ENCODE measurements at places on chromosomes 2 and 18.

- no peak for DNase-seq
Measured at GRCh38 chr2:33278245-33278943, 198.1 kb upstream of the RASGRP3 start.

GRCh38 chr2:126880324-126880723 lies 18.4 kb upstream of the TEX51 start:
- no peak for DNase-seq

DNA sequence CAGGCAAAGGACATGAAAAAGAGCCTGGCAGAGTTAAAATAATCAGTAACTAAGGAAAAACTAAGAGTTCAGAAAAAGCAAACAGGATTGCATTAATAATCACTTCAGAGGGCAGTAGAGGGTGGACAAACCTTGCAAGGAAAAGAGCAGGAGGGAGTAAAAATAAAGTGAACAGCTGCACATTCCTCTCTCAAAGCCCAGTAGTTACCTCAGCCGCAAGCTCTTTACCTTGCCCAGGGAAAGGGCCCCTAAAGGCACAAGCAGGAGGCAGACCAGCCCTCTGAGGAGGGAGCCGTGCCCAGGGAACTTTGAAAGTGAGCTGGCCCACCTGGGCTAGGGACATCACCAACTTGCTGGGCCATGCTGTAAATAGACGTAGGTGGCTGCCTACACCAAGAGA lies 196.9 kb downstream of the C1D start:
- DNase-seq, result no peak

DNA sequence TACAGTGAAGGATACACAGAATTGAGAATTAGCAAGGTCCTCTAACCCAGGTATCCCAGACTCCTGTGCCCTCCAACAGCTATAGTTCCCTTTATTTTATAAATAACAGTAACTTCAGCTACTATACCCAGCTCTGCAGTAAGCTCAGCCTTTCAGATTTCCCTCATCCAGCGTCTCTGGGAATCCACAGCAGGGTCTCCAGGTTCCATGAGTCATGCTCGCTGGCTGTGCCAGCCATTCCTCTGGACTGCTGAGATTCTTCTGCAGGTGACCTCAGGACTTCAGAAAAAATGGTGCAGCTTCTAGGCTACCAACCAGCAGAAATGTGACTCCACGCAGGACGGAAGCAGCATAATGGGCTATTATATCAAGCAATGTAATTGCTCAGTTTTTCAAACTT lies 419.3 kb downstream of the ZNF516 start:
- no peak for DNase-seq

GRCh38 chr2:47057687-47058002 lies 97.5 kb downstream of the STPG4 start:
- no peak for DNase-seq

GRCh38 chr2:10826026-10826425 lies 13.4 kb upstream of the PDIA6 start:
- DNase-seq, result no peak

DNA sequence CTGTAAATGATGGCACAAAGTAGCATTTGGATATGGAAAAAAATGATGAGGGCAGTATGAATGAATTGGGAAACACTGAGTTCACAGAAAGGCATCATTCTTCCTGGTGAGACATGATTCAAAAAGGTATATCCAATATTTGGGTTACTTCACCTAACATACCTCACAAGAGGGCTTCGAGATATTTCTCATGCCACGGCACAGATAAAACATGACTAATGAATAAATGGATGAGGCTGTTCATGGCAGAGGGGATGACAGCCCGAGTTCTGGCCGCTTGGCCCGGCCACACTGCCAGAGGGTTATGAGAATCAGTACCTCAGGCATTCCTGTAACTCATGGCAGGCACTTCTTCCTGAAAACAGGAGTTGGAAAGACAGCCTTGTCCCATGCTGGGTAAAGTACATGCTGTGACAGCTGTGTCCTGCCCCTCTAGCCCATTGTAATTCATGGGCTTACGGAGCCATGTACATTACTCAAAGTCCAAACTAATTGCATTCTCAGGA lies 116.0 kb upstream of the ACVR1C start:
- no peak for DNase-seq

DNA sequence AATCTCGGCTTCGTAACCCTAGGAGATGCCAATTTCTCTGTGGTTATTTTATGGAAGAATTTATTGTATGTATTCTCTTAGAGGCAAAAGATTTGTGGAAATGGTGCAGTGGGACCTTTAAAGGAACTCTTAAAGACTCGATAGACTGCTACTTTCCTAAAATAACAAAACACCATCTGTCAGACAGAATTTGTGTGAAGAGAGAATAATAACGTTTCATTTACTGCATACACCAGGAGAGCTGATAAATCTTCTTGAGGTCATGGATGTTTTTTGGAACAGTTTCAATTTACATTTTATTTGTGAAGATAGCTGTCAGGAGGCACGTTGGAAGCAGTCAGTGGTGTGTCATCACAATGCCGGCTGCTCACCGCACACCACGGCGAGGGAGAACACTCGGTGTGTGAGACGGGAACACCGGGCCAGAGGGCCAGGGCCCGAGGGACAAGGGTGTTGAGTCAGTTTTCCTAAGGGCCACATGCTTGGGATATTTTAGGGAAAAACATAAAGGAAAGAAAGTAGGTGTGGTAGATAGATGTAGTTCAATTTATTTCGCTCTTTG lies 1681.0 kb upstream of the DDX18 start:
- no peak for DNase-seq

- no peak for DNase-seq
Measured at GRCh38 chr2:219641390-219642068, 14.1 kb downstream of the SLC4A3 start.

- DNase-seq, result no peak
Measured at GRCh38 chr18:14947482-14948162, 199.7 kb downstream of the ANKRD30B start.

- DNase-seq, result no peak
Measured at GRCh38 chr2:133426791-133427190, 141.5 kb downstream of the NCKAP5 start.

DNA sequence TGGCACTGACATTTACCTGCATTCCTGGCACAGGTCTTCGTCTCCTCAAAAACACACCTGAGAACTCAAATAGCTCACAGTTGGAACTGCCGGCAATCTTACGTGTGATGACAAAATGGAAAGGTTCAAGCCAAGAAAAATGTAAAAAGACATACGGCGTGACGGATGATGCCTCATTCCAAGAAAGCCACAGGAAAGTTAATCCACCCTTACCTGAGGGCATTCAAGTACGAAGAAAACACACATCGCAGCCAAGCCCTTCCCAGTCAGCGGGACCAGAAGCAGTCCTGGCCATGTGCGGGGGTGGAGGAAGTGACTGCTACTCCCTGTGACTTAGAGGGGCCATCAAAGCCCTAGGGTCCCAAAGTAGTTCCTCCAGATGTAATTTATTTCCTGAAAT lies 986.3 kb upstream of the CELF4 start:
- no peak for DNase-seq

GRCh38 chr18:22932885-22933205 lies 283 bp upstream of the RBBP8 start:
- no peak for DNase-seq

- DNase-seq, result no peak
Measured at GRCh38 chr2:127205218-127206125, 14.6 kb downstream of the CYP27C1 start.

- no peak for DNase-seq
Measured at GRCh38 chr2:134549104-134549503, 169.7 kb downstream of the TMEM163 start.

GRCh38 chr18:49754866-49755265 lies 58.5 kb downstream of the ACAA2 start:
- DNase-seq, result no peak

DNA sequence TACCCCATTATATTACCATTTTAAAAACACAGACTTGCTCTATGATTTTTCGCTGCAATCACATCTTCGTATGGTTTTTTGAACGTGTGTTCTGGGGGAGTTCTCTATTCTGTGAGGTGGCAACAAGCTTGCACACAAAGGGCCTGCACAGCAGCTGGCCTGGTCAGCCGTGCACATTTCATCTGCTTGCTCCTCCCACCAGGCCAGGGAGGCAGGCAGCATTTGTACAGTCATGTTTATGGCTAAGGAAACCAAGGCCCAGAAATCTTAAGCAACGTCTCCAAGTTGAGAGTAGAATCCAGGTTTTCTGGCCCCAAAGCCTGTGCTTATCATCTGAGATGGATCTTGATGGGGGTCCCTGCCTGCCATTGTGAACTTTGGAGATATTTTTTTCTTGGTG lies 106.4 kb upstream of the SMIM21 start:
- DNase-seq, result no peak

- DNase-seq, result no peak
Measured at GRCh38 chr2:191917967-191918651, 71.2 kb upstream of the CAVIN2 start.

GRCh38 chr2:176418768-176419167 lies 149.5 kb downstream of the MTX2 start:
- no peak for DNase-seq

GRCh38 chr2:43169987-43170386 lies 56.4 kb downstream of the ZFP36L2 start:
- no peak for DNase-seq

DNA sequence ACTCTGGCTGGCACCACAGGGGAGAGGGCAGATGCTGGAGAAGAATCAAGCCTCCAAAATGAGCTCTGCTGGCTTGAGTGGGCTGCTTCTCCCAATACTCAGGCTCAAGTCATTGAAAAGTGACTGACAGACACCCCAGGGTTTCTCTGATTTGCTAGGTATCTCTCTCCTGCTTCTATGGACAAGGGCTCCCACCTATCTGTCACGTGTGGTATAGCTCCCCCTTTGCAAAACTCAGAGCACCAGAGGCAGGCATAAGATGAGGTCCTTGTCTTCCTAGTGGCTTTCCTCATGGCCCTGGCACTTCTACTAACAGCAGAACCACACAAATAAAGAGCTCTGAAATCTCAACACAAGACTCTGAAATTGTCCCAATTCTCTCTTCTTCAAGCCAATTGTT lies 105.2 kb downstream of the GALNT14 start:
- DNase-seq, result no peak

GRCh38 chr2:1210352-1210751 lies 202.9 kb upstream of the TPO start:
- DNase-seq, result no peak

GRCh38 chr2:37417321-37417720 lies 72.9 kb downstream of the QPCT start:
- DNase-seq, result no peak

GRCh38 chr2:74693668-74694067 lies 39.6 kb downstream of the SEMA4F start:
- DNase-seq, result no peak

DNA sequence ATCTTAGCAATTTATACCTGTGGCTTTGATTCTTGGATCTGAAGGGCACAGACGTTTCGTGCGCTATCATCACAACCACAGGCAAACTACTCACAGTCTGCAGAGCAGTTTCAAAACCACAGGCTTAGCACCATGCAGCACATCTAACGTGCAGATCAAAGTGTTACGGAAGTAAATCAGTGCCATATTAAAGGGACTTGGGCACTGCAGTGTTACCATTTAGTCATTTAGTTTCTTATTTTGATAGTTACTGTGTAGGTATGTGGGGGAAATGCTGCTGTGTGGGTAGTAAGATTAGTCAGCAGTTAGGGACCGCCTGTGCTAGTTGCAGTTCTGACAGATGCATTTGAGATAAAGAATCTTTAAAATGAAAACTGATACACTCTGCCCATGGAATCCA lies 384.0 kb downstream of the NBAS start:
- no peak for DNase-seq

GRCh38 chr2:204625135-204625534 lies 79.9 kb downstream of the PARD3B start:
- DNase-seq, result no peak

DNA sequence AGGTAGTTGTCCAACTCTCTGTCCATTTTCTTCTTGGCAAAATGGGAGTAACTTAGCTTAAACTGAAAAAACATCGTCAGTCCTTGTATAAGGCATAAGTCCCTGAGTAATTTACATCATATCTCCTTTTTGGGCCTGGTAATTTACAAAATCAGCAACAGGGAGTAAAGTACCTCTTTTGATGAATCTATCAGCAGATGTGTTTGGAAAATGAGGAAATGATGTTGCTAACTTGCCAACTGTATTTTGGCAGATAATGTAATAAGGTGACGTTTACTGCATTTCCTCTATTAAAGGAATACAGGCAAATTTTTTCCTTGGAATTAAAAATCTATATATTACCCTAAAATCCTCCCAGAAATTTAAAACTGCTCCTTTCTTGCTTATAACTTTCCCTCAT lies 29.2 kb downstream of the ANKRD44 start:
- DNase-seq, result no peak

DNA sequence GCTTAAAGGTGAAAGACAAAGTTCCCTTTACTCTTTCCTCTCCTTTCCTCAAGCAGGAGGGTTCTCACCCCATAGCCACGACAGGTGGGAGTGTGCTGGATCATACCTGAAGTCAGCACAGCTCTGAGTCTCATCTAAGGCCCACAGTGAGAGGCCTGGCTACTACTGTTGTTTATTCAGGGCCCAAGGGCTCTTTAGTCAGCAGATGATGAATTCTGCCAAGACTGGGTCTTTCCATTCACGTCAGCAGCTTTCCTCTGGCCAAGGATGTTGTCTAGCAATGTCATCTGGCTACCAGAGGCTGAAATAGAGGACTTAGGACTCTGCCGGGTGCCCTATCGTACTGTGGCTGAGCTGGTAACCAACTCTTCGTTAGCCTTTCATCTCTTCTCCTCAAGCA lies 308.4 kb upstream of the THUMPD2 start:
- no peak for DNase-seq

DNA sequence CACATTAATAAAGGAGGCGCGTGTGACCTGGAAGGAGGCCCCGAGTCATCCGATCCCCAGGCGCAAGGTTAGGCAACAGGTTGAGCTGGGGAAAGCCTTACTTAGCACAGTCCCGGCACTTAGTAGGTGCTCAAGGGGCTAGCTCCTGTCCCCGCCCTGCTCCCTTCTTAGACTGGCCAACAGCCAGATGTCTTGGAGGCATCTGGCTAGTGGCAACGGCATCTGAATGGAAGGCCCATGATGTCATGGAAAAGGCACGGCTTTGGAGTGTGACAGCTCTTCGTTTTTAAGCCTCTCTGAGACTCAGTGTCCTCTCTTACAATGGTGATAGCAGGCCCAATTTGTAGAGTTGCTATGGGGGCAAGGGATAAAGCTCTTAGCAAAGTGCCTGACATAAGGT lies 258.3 kb downstream of the CYRIA start:
- no peak for DNase-seq

DNA sequence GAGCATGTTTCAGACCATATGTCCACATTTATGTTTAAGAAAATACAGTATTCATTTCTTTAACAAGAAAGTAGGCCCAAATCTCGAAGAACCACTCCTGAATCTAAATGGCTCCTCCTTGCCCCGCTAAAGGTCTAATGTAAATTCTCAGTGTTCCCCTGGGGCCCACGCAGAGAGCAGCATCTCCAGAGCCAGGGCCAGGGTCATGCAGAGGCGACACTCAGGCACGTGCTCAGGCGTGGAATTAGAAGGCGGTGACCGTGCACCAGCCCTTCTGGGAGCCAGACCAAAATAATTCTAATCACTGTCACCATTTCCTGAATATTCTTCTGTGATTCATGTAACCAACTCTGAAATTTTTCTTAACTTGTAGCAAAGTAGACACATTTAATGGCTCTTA lies 68.3 kb upstream of the MYT1L start:
- DNase-seq, result no peak

- DNase-seq, result no peak
Measured at GRCh38 chr2:205471776-205472175, 210.5 kb upstream of the NRP2 start.

GRCh38 chr2:119421741-119422140 lies 9.9 kb upstream of the TMEM37 start:
- DNase-seq, result no peak

- DNase-seq, result no peak
Measured at GRCh38 chr2:216535454-216535995, 36.9 kb downstream of the RPL37A start.
